ENCODE measurements at places on chromosomes 3 and 15.

DNA sequence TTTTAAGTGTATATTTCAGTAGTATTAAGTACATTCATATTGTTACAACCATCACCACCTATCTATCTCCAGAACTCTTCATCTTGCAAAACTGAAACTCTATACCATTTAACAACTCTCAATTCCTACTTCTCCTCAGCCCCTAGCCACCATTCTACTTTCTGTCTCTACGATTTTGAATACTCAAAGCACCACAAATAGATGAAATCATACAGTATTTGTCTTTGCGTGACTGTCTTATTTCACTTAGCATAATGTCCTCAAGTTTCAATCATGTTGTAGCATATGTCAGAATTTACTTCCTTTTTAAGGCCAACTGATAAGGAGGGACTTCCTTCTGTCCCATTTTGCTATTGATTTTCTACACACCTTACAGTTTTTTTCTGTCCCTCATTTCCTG, 593.3 kb downstream of the FHIT start:
- DNase-seq, result no peak

GRCh38 chr3:122497425-122497824, 17.3 kb downstream of the KPNA1 start:
- DNase-seq, result no peak

- DNase-seq, result peak; percentile 93
These were observed 46.8 kb upstream of the SLC6A1 start for GRCh38 chr3:10945683-10946287.

GRCh38 chr3:190810957-190811356, 51.5 kb downstream of the GMNC start:
- no peak for DNase-seq

GRCh38 chr15:85689729-85690128, 105.0 kb downstream of the KLHL25 start:
- DNase-seq, result peak; percentile 44

GRCh38 chr15:66815318-66815717, 113.3 kb downstream of the SMAD6 start:
- DNase-seq, result no peak

GRCh38 chr3:140055092-140055791, 120.3 kb downstream of the CLSTN2 start:
- no peak for DNase-seq

DNA sequence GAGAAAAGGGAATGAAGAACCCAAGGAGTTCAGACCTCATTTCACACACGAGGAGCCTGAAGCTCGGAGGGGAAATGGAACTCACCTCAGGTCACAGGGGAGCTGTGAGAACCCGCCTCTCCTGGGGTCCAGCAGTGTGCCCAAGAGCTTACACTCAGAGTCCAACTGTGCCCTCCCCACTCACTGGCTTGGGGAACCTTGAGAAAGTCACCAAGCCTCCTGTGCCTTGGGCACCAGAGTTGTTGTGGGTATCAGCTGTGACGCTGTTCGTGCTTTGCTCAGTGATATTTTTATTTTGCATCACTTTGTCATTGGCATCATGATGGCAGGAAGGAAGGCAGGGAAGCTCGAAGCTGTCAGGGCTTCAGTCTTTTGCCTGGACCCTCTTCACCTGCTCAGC, 83.4 kb downstream of the TLE3 start:
- no peak for DNase-seq

- no peak for DNase-seq
These were observed 1.6 kb upstream of the MEIS2 start for GRCh38 chr15:37101980-37102304.

- DNase-seq, result no peak
These were observed 306.6 kb upstream of the ARRDC4 start for GRCh38 chr15:97653896-97654295.

- DNase-seq, result no peak
These were observed 40.6 kb upstream of the FGF7 start for GRCh38 chr15:49382394-49382793.

GRCh38 chr3:157913741-157914150, 192.5 kb downstream of the SHOX2 start:
- no peak for DNase-seq

DNA sequence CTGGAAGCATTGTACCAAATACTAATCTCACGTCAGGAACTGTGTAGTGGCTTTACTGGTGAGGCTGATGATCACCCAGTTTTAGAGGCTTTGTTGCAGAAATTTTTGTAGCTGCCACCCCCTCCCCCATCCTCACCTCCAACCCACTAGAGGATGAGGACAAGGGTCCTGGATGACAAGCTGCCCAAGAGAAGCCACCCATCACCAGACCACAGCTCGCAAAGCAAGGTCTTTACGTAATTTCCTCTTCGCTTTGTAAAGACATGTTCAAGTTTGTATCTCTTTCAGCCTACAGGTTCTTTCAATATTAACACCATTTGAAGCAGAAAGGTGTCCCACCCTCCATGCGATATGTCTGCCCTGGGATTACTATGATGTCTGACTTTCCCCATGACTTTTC, 74.2 kb downstream of the LDHAL6B start:
- DNase-seq, result no peak

GRCh38 chr3:183309276-183309675, 56.2 kb downstream of the B3GNT5 start:
- no peak for DNase-seq

DNA sequence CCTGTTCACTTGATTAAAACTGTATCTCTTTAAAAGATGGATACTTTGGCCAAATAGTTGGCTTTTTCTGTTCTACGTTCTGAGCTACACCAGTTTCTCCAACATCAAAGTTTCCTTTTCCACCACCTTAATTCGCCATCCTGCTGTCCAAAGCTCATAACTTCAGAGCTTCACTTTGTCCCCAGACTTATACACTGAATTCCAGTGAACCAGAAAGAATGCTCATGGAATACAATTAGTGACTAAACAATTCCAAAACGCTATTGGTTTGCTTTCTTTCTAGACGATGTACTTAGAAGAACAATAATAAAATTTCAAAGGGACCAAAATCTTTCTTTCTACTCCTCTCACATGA, 23.2 kb downstream of the GPR15 start:
- DNase-seq, result no peak

GRCh38 chr15:78178064-78178463, 28.9 kb downstream of the IDH3A start:
- no peak for DNase-seq

DNA sequence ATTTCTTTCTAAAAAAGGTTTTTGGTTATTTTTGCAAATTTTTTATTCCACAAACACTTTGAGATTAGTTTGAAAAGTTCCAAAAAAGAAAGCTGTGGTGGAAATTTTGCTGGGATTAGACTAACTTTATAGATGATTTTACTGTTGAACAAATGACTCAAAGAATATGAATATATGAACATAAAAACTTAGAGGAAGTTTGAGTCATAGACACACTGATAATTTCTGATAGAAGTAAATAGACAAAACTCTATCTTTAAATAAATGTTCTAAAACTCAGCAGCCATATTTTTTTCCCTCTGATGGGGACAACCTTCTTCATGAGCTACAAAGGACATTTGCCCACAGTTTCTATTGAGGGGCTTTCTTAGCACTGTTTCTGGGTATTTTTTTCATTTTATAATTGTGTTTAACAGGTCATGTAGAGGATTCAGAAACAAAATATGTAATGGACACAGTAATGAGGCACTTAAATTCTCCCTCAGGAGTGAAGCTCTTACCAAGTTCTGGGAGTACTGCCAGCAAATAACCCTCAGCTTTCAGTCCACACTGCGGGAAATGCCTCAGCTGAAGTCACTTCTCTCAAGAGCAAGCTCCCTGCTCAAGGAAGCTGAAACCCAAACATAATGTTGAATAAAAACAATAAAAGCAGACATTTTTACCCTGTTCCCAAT, 157.6 kb downstream of the NFKBIZ start:
- peak; percentile 8 for DNase-seq

DNA sequence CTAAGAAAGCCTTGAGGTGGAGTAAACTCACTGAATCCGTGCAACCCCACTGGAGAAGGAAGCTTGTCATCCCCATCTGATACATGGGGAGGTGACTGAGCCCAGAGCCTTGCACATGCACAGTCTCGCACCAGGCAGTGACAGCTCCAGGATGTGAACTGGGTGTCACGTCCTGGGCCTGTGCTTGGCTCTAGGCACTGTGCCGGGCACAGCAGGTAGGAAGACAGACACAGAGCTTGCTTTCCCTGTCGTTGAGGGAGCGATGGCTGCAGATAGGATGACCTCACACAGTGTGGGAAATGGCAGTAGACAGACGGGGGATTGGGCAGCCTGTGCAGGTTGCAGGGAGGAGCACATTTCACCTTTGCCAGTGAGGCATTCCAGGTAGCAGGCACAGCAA, 12.2 kb upstream of the ATP2B2 start:
- DNase-seq, result no peak

DNA sequence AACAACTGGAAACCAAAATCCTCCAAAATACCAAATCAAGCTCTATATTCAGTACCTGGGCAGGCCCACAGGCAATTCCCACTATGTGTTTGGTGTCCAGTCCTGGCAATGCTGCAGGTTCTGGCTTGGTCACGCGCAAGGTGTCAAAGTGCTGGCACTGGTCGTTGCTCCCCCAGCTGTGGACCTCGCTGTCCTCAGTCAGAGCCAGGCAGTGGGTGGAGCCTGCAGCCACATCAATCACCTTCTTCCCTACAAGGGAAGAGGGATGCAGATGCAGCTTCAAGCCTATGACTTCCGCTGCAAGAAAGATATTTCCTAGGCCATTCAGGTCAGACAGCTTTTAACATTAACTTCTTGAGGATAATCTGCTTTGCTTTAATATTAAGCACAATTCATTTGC, 61.3 kb downstream of the HERC2 start:
- DNase-seq, result peak; percentile 63

DNA sequence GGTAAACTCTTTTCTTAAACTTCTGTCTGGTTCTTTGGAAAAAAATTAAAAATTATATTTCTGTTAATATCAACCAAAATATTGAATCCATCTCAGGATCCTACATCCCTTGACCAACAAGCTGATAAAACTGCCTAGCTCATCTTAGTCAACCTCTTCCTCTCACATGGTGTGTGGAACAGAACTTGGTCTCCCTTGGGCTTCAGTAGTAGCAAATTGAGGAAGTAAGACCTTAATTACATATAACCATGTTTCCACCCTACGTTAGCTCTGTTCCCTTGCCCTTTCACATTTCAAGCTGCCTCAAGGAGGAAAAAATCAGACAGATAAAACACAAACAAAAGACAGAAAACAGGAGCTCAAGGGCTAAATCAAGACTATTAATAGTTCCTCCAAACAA, 116.4 kb downstream of the GREM1 start:
- DNase-seq, result no peak

- no peak for DNase-seq
These were observed 250.3 kb downstream of the MAGI1 start for GRCh38 chr3:65788461-65788860.

- no peak for DNase-seq
These were observed 196.8 kb downstream of the GOLGA6L6 start for GRCh38 chr15:20344601-20345400.

GRCh38 chr3:120796976-120797375, 54.4 kb downstream of the GTF2E1 start:
- DNase-seq, result no peak

DNA sequence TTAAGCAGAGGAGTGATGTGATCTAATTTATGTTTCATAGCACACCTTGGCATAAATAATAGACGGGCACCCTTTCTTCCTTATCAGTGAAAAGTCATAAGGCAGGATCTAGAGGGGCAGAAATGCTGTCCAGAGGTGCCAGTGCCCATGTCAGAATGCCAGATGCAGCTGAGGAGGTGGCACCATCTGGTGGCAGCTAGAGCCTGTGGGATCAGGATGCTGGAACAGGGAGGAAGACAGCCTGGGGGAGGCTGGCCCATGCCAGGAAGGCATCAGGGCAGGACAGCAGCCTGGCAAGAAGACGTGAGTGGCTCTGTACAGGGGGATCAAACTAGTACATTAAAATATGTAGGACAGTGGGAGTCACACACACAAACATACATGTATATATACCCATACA, 16.5 kb downstream of the MYH15 start:
- DNase-seq, result peak; percentile 32

DNA sequence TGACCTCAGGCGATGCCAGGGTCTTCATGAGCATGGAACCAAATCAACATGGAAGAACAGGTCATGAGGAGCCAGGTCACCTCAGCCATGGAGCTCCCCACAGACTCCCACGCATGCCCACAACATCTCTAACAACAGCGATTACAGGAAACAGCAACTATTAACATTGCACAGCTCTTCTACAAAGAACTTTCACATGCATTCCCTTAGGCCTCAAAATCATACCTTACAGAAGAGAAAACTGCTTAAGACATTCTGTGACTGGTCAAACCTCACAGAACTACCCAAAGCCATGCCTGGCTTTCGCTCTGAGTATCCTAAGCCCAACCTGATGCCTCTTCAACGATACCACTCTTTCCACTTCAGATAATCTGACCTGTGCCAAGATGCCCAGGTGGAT, 117.8 kb downstream of the OXNAD1 start:
- DNase-seq, result no peak

DNA sequence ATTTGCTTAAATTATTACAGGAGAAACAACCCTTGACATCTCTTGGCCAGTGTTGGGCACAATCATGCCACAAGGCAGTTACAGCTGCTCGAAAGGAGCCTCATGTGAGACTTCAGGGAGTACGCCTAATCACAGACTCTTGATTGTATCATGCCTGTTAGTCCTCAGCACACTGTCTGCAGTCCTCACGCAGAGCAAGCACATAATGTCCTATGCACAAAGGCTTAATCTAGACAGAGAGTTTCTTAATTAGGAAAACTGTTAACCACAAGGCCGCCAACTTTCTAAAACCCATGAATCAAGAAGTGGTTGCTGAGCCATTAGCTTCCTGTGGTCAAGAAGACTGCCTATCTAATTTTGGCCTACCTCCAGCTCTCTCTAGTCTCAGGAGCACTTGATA, 172.0 kb downstream of the UNC13C start:
- DNase-seq, result no peak

- DNase-seq, result peak; percentile 74
These were observed 1.1 kb upstream of the SPTBN5 start for GRCh38 chr15:41894791-41895463.

- no peak for DNase-seq
These were observed 267.1 kb downstream of the STXBP5L start for GRCh38 chr3:121175083-121175482.

GRCh38 chr15:60957111-60957510, 272.0 kb downstream of the RORA start:
- DNase-seq, result no peak

- no peak for DNase-seq
These were observed 17.6 kb downstream of the GALK2 start for GRCh38 chr15:49187549-49188245.
